ENCODE measurements at places on chromosomes 4 and X. TPM values are rescaled to one million over a fixed set of nuclear protein-coding genes. Genes with fewer than 3 reads are reported as not detected.
A peak's percentile ranks its signal among the peaks of the same experiment; 100 is the strongest.

GRCh38 chr4:47215759-47216158, 184.4 kb downstream of the GABRB1 start:
- no peak for DNase-seq

- DNase-seq, result no peak
Measured at GRCh38 chr4:139861471-139861870, 195.9 kb downstream of the MGST2 start.

- no peak for DNase-seq
Measured at GRCh38 chr4:86096373-86096772, 263.5 kb downstream of the MAPK10 start.

DNA sequence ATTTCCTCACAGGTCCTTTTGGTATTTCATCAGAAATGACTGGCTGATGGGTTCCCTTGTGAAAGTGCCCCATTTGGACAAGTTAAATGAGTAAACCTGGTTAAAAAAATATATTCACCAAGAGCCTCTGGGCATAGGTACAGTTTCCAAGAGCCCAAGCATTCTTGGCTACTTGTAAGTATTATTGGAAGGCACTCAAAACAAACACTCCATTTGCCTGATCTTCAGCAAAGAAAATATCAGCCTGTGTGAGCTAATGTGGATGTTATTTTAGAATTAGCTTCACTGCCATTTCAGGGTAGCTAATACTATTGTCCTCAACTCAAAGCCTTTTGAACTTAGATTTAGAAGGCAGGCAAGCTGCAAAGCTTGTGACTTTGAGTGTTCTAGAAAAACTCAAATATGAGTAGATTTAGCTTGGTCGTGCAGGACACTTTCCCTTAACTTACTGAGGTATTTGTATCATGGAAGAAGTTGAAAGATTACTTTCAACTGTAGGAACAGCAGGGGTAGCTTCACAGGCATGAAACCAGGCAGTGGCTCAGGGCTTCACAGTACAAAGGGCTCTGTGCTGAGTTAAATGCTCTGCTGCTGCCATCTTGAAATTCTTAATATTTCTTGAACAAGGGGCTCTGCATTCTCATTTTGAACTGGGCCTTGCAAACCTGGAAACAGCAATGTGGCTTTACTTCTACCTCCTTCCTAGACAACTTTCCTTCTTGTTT, 177.2 kb downstream of the AMELX start:
- no peak for DNase-seq

SLC9B1 gene
- total RNA-seq, result 0.56 TPM

GRCh38 chr4:111864066-111864465, 281.2 kb upstream of the FAM241A start:
- DNase-seq, result no peak

AREG gene
- 0.73 TPM for total RNA-seq

AKAP4 gene
- not detected for total RNA-seq

- DNase-seq, result peak; percentile 70
Measured at GRCh38 chr4:13654162-13654797, 26.8 kb upstream of the BOD1L1 start.

- no peak for DNase-seq
Measured at GRCh38 chr4:171676555-171677215, 136.5 kb upstream of the GALNTL6 start.

GAGE12H gene
- total RNA-seq, result not detected

DNA sequence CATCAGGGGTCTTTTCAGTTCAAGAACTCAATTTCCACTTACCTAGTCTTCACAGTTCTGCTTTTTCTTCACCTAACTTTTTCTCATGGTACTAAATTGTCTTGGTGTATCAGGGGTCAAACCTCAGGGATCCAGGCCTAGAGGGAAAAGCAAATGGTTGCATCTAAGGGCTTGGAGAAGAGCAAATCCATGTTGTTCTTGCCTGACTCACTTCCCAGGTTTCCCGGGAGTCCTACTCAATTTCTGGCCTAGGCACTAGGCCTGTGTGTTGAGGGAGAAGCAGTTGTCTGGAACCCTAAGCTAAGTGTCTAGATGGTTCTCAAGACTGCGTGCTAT, 191.9 kb upstream of the STK26 start:
- DNase-seq, result no peak

DNA sequence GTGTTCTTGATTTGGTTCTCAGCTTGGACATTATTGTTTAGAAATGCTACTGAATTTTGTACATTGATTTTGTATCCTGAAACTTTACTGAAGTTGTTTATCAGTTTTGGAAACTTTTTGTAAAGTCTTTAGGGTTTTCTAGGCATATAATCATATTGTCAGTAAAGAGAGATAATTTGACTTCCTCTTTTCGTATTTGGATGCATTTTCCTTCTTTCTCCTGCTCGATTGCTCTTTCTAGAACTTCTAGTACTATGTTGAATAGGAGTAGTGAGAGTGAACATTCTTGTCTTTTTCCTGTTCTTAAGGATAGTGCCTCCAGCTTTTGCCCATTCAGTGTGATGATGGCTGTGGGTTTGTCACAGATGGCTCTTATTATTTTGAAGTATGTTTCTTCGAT, 24.1 kb downstream of the TMPRSS11A start:
- DNase-seq, result no peak

ADGRG4 gene
- total RNA-seq, result not detected

CSAG2 gene
- not detected for total RNA-seq

DNA sequence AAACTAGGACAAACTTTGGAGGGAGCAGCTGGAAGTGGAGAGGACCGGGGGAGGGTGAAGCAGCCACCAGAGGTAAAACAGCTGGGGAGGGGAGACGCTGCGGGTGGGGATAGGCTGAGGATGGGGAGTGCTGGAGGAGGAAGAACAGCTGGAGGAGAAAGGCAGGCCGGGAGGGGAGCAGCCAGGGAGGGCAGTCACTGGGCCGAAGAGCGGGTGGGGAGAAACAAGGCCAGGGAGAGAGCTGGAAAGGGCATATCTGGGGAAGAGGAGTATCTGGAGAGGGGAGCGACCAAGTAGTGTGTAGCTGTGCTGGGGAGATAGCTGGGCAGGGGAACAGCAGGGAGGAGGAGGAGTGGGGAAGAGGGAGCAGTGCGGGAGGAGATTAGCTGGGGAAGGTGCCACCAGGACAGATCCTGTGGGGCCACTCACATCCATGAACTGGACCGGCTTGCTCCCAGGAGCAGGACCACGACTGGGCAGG, 2.7 kb downstream of the SLC38A5 start:
- no peak for DNase-seq

- no peak for DNase-seq
Measured at GRCh38 chr4:94765648-94766047, 7.9 kb downstream of the BMPR1B start.

ADRA2C gene
- not detected for total RNA-seq

SPATA4 gene
- total RNA-seq, result not detected

- DNase-seq, result no peak
Measured at GRCh38 chr4:80361329-80361900, 25.9 kb downstream of the CFAP299 start.

- DNase-seq, result no peak
Measured at GRCh38 chr4:58113126-58113525, 1002.9 kb upstream of the IGFBP7 start.

Data from activated T-cell treated with anti-CD3 and anti-CD28 coated beads, Interleukin-2, amount 50 U/mL, for 4 hours (primary cell).